Gastroesophageal sphincter (tissue), 4 donors: ENCODE measurements at places on chromosomes 6 and 20.
A peak's percentile ranks its signal among the peaks of the same experiment; 100 is the strongest.

DNA sequence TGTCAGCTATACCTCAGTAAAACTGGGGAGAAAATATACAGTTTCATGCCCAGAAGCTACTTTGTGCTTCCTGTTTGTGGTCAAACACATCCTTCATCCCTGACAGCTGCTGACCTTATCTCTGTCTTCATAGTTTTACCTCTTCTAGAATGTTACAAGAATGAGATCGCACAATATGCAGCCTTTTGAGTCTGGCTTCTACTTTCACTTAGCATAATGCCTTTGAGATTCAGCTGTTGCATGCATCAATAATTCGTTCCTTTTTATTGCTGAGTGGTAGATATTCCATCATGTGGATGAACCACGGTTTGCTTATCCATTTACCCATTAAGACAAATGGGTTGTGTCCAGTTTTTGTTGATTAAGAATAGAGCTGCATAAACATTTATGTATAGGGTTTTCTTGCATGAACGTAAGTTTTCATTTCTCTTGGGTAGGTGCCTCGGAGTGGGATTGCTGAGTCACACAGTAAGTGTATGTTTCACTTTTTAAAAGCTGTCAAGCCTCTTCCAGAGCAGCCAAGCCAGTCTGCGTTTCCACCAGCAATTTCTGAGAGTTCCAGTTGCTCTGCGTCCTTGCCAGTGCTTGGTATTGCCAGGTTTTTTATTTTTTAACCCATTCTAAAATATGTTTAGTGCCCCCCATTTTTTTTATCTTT, 86.6 kb upstream of the PAX1 start:
- no peak for ATAC-seq

GRCh38 chr6:80156221-80156620, 49.8 kb downstream of the BCKDHB start:
- ATAC-seq = no peak

GRCh38 chr20:64238851-64239387, 16.6 kb upstream of the PCMTD2 start:
- no peak for ATAC-seq

DNA sequence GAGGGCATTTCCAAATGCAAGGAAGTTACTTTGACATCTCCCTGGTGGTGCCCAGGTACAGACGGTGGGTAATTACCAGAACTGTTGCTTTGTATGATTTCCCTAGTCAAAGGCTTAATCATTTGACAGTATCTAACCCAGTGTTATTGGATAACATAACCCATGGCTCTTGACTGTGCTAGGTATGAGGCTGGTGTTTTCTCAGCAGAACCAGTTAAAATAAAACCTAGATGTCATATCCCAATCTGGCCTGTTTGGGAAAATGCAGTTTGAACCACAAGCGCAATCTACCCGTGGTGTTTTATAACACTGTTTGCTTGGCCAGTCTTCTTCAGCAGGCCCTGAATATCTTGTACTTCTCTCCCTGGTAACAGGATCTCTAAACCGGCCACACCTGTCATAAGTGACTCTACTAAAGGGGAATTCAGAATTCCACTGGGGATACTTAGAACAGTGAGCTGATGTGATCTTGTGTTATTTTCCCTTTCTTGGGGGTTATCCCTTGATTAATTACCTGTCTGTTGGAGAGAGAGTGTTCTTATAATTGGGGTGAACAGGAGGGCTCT, 32.8 kb downstream of the PPP1R14C start:
- no peak for ATAC-seq

DNA sequence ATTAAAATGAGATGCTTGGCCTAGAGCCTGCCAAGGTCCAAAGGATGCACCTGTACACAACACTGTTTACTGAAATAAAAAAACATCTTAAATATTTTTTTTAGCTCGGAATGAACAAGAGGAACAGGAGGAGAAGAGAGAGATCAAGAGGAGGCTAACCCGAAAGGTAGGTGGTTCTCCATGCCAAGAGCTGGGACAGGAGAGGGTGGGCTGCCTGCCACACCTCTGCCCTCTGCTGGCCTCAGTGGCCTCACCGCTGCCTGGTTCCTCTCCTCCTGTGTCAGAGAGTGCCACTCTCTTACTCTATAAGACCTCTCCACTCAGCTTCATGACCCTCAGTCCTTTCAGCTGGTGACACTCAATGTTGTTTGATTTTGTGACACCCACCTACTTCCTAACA, 50.2 kb downstream of the TBC1D7 start:
- no peak for ATAC-seq

DNA sequence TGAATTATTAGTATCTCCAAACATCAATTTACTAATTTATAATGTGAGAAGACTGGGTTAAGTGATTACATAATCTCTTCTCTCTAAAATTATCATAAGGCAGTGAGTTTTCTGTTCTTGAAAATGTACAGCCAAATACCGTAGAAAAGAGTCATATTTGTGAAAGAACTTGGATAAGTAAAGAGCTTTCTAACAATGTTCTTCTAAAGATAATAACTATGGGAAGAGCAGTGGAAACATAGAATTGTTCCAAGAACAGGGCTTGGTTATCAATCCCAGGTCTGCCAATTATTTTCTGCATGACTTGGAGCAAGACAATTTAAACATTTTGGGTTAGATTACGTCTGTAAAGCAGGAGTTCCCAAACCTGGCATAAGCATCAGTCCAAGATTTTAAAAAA, 198.1 kb upstream of the SGK1 start:
- ATAC-seq = no peak

GRCh38 chr6:6841571-6841970, 253.1 kb downstream of the LY86 start:
- ATAC-seq = no peak

- ATAC-seq = peak; percentile 95
These were observed 223.2 kb upstream of the ECI2 start for GRCh38 chr6:4358414-4359107.

GRCh38 chr6:168683621-168684020, 242.6 kb downstream of the SMOC2 start:
- no peak for ATAC-seq

- no peak for ATAC-seq
These were observed 33.4 kb downstream of the CEBPB start for GRCh38 chr20:50224052-50224451.

- no peak for ATAC-seq
These were observed 264.8 kb downstream of the RNGTT start for GRCh38 chr6:88698661-88699060.

GRCh38 chr20:55934146-55934545, 71.2 kb downstream of the CBLN4 start:
- no peak for ATAC-seq

- ATAC-seq = no peak
These were observed 2.8 kb downstream of the AFDN start for GRCh38 chr6:167829513-167829912.

DNA sequence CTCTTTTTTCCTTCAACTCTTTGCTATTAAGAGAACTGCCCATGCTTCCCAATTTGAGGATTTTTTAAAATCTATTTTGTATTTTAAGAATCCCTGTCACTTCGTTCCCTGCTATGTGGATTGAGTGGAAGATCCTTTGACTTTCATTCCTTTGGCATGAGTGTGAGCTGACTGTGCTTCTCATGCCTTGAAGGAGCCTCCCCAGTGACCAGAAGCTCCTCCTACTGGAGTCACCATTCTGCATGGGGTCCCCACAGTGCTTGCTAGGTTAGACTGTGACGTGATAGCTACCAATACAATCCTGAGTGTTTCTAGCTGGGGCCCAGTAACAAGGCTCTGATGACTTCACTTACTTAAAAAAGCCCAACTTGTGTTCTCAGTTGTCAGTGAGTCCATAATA, 104.4 kb upstream of the LAMP5 start:
- ATAC-seq = no peak

- ATAC-seq = peak; percentile 89
These were observed at the start of gene PABPC1L for GRCh38 chr20:44909872-44910689. PABPC1L (plus strand) TSS chr20:44910060; CDS start chr20:44910144, 84 bp downstream.

DNA sequence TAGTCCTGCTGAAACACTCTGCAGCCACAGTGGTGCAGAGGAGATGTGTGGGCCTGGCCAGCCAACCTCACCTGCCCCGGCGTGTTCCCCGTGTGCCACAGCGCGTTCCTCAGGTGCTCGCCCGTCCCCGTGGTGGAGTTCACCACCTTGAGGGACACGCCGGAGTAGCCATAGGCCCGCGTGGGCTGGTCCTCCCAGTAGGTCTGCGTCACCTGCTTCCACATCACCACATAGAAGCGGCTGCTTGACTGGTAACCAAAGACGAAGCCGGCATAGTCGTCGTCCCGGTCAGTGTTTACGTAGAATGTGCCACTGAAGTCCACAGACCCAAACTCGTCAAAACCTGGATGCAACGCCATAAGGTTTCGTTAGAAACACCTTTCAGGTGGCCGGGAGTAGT, 31.5 kb downstream of the THBS2 start:
- ATAC-seq = no peak

DNA sequence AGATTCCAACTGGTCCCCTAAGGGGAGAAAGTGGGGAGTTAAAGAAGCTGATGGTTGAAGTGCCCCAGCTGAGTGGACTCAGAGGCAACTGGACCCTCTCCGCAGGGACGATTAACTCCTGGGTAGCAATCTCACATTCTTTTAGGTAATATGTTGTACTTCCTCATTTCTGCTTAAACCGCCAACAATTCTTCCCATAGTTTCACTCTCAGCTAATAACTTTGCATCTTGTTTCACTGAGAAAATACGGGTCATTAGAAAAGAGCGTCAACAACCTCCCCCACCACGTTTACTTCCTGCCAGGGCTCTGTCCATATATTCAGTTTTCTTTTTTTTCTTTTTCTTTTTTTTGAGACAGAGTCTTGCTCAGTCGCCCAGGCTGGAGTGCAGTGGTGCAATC, 39.5 kb upstream of the CHD6 start:
- no peak for ATAC-seq

- no peak for ATAC-seq
These were observed 75.8 kb downstream of the MYB start for GRCh38 chr6:135256866-135257265.

DNA sequence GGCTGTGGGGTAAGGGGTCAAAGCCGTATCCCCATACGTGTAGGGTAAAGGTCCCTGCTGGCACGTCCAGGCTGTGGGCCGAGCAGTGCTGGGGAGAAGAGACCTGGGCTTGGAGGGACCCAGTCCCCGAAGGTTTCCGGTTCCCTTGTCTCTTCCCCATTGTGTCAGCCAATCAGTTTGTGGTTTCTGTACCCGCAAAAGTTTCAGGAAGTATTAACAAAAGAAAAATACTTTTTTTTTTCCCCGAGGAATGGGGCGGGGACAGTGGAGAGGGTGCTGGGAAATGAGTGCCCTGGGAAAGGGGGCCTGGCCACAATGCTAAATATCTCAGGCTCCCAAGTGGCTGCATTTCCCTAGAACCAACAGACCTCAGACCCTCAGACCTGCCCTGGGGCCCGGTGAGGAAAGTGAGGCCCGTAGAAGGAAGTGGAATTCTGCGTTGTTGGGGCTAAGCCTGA, 15.2 kb upstream of the AMD1 start:
- no peak for ATAC-seq

DNA sequence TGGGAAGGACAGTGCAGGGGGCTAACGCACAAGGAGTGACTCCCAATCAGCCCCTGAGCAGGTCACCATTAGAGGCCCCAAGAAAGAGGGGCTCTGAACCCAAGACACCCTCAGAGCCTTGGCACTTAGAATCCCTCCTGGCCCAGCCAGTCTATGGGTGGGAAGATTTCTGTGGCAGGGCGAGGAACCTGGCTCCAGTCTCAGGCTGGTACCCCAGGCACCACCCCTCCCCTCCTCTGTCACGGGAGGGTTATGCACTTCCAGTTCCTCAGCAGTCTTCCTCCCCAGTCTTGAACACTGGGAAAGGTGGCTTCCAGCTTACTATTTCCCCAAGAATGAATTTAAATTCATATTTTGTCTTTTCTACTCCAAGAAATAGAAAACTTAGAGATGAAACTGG, 27.6 kb upstream of the SSTR4 start:
- no peak for ATAC-seq

DNA sequence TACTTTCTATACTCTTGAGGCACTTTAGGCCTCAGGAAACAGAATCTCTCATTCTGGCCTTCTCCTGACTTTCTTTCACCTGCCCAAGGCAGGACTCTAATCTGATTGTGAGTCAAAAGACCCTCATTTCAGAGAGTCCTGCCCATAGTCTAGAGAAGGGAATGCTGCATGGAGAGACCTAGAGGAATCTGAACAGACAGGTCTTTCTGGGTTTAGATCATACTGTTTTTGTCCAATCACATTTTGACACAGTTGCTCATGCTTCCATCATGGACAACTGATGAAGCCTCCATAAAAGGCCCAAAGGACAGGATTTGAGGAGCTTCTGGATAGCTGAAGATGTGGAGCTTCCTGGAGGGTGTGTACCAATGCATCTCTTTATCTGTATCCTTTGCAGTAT, 48.1 kb upstream of the BTBD3 start:
- ATAC-seq = no peak

GRCh38 chr6:81144346-81144745, 608.1 kb downstream of the TENT5A start:
- no peak for ATAC-seq

DNA sequence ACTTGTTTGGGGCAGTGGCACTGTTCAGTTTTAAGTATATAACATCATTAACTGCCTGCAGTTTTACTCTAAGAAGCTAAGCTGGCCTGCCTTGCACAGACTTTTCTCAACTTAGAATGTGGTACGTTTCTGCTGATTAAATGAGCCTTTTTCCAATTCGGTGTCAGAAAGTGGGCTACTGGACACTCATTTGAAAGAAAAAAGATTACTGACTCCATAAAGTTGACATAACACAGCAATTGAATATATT, 2.1 kb downstream of the ZMYND8 start:
- ATAC-seq = no peak

DNA sequence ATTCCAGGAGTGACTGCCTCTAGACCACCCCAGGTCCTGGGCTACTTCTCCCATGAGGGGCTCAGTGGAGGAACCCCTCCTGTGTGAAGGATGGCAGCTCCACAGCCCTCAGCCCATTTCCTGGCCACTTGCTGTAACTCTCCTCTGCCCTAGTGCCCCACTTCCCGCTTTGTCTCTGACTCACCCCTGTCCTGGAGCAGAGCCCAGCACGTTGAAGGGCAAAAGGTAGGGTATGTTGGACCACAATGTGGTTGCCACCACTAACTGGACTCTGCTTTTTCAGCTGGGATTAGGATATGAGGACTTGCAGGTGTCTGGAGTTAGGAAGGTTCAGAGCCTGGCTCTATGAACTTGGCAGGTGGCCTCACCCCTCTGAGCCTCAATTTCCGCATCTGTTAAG, 2.4 kb downstream of the MYBL2 start:
- no peak for ATAC-seq

DNA sequence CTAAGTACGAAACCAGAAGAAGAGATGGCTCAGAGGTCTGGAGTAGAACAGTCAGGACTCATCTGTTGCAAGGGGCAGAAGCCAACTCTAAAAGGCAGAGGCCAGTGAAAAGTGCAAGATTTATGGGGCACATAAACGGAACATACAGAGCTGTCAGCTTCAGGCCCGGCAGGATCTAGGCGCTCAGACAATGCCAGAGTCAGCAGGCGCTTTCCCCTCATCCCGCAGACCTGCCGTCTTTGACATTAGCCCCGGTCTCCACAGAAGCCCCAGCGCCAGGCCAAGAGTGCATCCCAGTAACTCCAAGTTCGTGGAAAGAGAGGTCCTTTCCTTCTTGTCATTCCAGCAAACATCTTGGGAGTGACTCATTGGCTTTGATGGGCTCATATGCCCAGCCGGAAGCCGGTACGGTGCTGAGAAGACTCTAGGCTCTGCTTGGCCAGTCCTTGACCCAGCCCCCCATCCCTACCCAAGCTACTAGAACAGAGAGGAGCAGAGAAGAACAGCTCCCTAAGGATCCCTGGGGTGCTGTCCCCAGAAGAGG, 260.9 kb downstream of the TAF4 start:
- no peak for ATAC-seq
